Right atrium auricular region (tissue), 2 donors: ENCODE measurements at places on chromosomes 16 and 17.
A peak's percentile ranks its signal among the peaks of the same experiment; 100 is the strongest.

GRCh38 chr17:18259621-18260331, 686 bp upstream of the MIEF2 start:
- no peaks in the 10 kb centered on the region for H3K27me3 ChIP-seq
- H3K4me1 ChIP-seq = no peaks in the 10 kb centered on the region
- H3K27ac ChIP-seq = peak overlapping the region; percentile 96
- H3K36me3 ChIP-seq = peaks cover 39% of the 10 kb centered on the region
- DNase-seq = no peak
- peak overlapping the region; percentile 90 for H3K4me3 ChIP-seq

GRCh38 chr16:70795296-70795912, 5.6 kb downstream of the VAC14 start:
- H3K27ac ChIP-seq = no peak overlapping the region
- DNase-seq = no peak
- H3K36me3 ChIP-seq = peaks cover 8% of the 10 kb centered on the region
- no peaks in the 10 kb centered on the region for H3K27me3 ChIP-seq

- H3K4me3 ChIP-seq = no peak overlapping the region
- H3K36me3 ChIP-seq = no peaks in the 10 kb centered on the region
- H3K4me1 ChIP-seq = peaks cover 31% of the 10 kb centered on the region
- H3K27ac ChIP-seq = no peak overlapping the region
Observed at GRCh38 chr17:77414811-77415400, 274.1 kb downstream of the SEC14L1 start.

- no peak overlapping the region for H3K4me3 ChIP-seq
- DNase-seq = no peak
- no peaks in the 10 kb centered on the region for H3K36me3 ChIP-seq
Observed at GRCh38 chr17:10724546-10725195, 5.2 kb downstream of the TMEM220 start.
